ENCODE measurements at places on chromosomes 5 and 9. TPM values are rescaled to one million over a fixed set of nuclear protein-coding genes. Genes with fewer than 3 reads are reported as not detected.

FOXD4L4 gene
- total RNA-seq = not detected

LIFR gene
- total RNA-seq = not detected

GRCh38 chr9:9173264-9173663, 1373.7 kb upstream of the DMAC1 start:
- DNase-seq = no peak
- no peaks in the 10 kb centered on the region for H3K36me3 ChIP-seq
- H3K4me3 ChIP-seq = no peak overlapping the region
- no peaks in the 10 kb centered on the region for H3K27me3 ChIP-seq
- no peak overlapping the region for H3K27ac ChIP-seq

DNA sequence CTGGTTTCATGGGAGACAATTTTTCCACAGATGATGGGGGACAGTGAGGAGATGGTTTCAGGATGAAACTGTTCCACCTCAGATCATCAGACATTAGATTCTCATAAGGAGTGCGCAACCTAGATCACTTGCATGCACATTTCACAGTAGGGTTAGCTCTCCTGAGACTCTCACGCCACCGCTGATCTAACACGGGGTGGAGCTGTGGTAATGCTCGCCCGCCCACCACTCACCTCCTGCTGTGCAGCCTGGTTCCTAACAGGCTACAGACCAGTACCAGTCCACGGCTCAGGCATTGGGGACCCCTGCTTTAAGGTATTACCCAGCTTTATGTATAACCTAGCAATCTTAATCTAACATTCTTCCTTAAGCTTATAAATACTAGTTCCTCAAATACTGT, 35.6 kb downstream of the TTC39B start:
- no peak for DNase-seq
- H3K27me3 ChIP-seq = no peaks in the 10 kb centered on the region
- peaks cover 35% of the 10 kb centered on the region for H3K4me1 ChIP-seq

DNA sequence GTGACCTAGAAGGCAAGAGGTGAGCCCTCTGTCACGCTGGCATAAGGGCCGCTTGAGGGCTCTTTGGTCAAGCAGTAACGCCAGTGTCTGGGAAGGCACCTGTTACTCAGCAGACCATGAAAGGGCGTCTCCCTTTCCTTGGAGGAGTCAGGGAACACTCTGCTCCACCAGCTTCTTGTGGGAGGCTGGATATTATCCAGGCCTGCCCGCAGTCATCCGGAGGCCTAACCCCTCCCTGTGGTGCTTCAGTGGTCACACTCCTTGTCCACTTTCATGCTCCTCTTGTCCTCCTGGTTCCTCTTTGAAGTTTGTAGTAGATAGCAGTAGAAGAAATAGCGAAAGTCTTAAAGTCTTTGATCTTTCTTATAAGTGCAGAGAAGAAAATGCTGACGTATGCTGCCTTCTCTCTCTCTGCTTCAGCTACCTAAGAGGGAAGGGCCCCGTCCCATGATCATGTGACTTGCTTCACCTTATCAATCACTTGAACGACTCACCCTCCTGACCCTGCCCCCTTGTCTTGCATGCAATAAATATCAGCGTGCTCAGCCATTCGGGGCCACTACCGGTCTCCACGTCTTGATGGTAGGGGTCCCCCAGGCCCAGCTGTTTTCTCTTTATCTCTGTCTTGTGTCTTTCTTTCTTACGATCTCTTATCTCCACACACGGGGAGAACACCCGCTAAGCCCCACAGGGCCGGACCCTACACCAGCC, 16.7 kb upstream of the SCGB3A1 start:
- no peak overlapping the region for H3K27ac ChIP-seq
- no peaks in the 10 kb centered on the region for H3K27me3 ChIP-seq
- no peaks in the 10 kb centered on the region for H3K4me1 ChIP-seq
- no peak for DNase-seq
